ENCODE measurements at places on chromosomes 1 and 21.

DNA sequence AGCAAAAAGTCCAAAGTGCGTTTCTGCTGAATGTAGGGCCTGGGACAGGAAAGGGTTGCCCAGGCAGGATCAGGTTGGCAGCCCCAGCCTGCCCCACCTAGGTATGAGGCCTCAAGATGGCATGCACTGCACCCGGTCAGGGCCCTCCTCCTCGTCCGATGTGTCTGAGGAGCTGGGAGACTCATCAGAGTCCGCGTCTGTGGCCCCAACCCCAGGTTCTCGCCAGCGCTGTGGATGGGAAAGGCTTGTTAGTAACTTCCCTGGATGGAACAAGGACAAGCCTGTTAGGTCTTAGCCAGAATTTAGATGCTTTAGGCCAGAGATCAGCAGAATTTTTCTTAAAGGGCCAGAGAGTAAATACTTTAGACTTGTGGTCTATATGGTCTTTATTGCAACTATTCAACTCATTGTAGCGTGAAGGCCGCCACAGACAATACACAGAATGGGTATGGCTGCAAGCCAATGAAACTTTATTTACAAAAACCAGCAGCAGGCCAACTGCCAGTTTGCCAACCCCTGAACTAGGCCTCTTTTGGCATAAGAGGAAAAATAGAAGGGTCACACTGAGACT is 12.4 kb downstream of the PEA15 start:
- no peak for DNase-seq

DNA sequence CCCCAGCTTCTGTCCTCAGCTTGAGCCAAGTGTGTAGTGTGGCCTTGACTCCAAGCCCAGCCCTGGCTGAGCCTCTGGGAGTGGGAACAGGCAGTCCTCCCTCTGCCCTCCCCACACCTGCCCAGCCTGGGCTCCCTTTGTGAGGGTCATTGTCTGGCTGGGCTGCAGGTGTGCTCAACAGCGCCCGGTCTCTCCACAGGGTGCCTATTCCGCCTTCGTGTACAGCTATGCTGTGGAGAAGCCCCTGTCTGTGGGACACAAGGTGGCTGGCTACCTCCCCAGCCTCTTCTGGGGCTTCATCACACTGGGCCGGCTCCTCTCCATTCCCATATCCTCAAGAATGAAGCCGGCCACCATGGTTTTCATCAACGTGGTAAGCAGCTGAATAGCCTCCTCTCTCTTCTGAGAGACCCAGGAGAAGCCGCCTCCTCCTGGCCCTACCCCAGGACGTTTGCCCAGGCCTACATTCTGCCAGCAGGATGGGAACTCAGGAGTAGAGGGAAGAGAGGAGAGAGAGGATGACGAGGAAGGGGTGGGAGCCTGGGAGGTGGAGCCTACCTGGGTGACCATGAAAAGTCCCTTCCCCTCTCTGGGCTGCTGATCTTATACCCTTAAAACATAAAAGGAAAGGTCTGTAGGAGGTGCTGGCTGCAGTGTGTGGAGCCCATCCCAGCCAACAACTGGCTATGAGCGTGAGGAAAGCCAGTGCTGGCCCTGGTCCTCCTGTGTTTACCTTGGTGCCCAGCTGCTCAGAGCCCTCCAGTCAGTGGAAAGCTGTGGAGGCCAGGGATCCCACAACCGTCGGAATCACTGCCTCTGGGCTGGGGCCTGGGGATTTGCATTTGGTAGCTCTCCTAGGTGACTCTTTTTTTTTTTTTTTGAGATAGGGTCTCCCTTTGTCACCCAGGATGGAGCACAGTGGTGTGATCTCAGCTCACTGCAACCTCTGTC is 45.7 kb downstream of the ELK4 start:
- no peak for DNase-seq

GRCh38 chr1:81571946-81572345 is 228.8 kb upstream of the ADGRL2 start:
- DNase-seq: no peak

GRCh38 chr1:195328681-195329080 is 1279.6 kb downstream of the KCNT2 start:
- no peak for DNase-seq

DNA sequence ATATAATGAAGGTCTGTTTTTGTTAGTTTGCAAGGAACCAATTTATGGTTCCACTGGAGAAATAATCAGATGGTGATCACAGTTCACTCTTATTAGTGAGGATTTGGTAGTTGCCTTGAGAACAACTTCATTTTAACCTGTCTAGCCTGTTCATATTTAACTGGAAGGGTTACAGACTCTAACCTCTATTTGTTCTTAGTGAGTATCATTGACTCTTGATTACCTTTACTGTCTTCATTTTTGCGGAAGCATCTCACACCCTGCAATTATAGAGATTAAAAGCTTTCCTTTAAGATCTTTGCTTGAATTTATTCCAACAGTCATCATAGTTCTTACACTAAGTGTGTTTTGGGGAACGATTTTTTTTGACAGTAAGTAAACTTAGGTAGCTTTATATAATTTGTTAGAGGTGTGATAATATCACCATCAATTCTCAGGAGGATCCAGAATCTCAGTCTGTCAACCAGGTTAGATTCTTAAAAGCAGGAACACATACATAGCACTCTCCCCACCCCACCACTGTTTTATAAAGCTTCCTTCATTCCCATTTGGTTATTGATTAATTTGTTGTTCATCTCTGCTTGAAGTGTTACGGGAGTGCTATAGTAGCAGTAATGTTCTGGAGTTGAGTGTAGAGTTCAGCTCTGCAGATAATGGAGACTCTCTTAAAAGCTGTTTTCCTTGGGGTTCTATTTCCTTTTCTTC is 30.1 kb downstream of the B3GALT2 start:
- DNase-seq: no peak

DNA sequence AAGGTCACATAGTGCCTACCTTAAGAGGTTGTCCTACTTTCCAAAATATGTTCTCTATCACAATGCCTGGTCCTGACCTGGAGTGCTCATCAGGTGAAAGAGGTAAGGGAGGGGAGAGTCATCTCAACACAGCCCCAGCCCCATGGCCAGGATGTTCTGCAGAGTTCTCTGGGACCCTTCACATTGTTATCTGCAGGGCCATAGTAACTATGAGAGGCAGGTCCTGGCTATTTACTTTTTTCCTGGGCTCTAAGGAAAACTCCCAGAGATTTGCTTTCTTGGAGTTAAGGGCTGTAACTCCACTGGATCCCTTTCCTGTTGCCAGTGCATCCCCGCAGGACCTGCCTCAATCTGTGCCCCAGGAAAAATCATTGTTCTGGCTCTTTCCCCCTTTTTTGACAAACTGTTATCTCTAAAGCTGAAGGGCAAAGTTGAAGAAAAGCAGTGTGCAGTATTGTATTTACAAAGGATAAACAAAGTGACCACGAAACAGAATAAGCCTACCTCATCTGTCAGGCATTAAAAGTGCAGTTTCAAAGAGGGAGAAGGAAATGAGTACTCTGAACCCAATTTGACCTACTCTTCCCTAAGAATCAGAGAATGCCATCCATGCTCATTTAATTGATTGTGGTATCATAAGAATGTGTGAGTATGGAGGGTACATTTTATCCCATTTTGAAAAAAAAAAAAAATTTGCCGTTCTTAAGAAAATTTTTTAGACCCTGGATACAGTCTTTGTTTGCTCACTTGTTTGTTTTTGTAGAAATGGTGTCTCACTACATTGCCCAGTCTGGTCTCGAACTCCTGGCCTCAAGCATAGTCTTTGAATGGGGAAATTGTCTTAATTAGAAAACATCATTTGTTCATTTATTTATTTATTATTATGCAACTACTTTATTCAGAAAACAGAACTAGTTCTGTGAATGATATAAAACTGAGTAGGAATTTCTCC is 149.6 kb downstream of the RHOU start:
- DNase-seq: no peak

DNA sequence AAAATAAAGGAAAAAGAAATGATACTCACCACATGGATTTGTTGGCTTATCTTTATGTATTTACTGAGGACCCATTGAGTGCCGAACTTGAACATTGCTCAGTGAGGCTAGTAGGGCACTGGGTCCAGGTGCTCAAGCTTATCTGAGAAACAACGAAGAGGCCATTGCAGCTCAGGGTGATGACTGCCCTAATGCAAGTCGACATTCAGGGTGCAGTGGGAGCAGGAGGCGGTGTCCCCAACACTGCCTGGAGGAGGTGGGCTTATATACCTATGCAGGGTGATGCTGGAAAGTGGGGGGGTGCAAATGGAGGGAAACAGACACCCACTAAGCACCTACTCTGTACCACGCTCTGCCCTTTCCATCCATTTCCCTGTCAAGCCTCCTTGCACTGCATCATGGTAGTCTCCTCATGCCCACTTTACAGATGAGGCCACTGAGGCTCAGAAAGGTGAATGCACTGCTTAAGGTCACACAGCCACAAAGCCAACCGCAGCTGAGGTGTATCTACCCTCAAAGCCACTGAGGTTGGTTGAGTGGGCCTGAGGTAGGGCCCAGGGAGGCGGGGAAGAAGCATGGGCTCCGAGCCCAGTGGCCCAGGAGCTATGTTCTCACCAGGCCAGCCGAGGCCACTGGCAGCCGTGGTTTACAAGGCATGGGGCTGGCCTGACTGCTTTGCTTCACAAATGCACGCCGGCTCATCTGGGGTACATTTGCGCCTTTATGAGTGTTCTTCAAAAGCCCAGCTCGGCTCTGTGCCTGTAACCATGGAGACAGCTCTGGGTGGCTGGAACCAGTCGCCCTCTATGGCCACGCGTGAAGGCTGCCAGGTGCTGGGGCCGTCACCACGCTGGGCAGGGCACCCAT is 103.8 kb downstream of the EPHB2 start:
- DNase-seq: no peak

- DNase-seq: no peak
Observed at GRCh38 chr21:39094847-39095579, 88.2 kb downstream of the PSMG1 start.

DNA sequence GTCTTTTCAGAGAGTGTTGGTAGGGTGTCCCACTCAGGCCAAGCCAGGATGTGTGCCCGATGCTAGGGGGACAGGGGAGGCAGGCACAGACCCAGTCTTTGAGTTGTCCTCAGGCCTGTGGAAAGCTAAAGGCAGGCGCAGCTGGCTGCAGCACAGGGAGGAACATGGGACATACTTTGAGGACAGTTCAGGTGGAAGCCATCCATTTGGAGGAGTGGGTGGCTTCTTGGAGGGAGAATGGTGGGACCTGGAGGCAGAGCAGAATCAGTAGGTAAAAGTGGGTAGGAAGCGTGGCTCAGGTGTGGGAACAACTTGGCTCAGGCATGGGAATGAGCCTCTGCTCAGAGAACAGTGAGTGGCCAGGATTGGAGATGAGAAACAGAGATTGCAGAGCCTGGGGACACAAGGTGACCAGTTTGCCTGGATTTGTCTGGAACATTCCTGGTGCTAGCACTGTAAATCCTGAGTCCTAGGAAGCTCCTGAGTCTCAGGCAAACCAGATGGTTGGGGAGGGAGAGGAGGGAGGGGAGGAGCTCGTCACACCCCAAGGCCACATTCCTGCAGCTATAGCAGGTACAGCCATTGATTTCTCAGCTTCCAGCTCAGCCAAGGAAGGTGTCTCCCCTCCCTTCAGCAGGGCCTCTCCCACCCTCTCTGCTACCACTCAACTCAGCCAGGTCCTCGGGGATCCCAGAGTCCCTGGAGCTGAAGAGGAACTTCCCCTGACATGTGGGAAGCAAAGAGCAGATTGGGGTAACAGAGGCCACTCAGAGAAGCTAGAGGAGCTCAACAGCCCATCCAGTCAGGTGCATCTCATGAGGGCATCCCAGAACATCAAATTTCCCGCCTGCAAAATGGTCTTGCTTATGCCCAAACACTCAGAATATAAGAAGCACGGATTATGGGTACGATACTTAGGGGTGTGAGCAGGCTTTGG is 65.2 kb upstream of the TINAGL1 start:
- DNase-seq: no peak

- no peak for DNase-seq
Observed at GRCh38 chr1:8529901-8530300, 212.0 kb downstream of the SLC45A1 start.

GRCh38 chr1:151908228-151908691 is 1.1 kb downstream of the THEM4 start:
- no peak for DNase-seq

GRCh38 chr1:214557952-214558735 is 6.7 kb upstream of the PTPN14 start:
- DNase-seq: no peak

- no peak for DNase-seq
Observed at GRCh38 chr1:52435211-52435610, 30.8 kb downstream of the PRPF38A start.

- DNase-seq: no peak
Observed at GRCh38 chr1:27884006-27884954, 11.9 kb downstream of the THEMIS2 start.

DNA sequence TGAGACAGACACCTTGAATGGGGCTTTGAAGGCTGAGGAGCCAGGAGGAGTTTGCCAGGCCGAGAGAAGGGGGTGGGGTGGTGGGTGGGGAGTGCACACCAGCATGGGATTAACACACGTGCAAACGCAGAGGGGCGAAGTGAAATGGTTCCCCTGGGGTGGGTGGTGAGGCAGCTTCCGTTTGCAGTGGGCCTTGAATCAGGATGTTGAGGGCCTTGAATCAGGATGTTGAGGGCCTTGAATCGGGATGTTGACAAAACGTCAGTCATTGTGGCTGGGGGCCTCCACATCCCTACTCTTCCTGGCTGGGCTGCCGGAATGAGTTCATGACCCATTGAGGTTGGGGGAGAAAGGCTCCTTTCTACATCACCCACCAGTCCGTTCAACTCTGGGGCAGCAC is 16.6 kb downstream of the LDLRAP1 start:
- no peak for DNase-seq

GRCh38 chr1:119869995-119870394 is 26.3 kb downstream of the ADAM30 start:
- no peak for DNase-seq

DNA sequence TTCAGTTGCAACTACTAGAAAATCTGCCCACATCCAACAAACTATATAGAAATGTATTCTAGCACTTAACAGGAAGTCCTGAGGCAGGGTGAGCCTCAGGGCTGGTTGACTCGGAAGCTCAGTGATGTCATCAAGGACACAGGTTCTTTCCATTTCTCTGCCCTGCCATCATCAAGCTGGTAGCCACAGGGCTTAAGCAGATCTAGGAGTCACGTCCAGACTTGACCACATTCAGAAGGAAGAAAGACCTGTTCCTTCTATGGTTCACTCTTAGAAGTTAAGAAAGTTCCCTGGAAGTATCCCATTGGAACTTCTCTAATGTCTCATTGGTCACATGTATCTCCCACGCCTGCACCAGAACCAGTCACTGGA is 438.1 kb downstream of the PRDM2 start:
- DNase-seq: no peak

DNA sequence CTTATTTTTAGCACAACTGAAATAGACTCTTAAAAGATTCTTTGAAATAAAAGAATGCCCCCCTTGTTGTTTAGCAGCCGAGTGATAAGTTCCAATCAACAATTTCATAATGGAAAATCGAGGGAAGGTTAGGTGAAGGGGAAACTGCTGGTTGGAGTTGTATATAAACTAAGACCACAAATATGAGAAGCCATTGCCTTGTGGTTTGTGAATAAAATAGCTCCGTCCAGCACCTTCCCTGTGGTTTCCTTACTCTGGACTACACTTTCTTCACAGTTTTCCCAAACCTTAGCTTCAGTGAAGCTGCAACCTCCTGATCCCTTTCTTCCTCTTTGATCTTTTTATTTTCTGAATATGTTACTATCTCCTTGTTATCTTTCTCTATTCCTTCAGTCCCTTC is 6.7 kb upstream of the RAB3GAP2 start:
- no peak for DNase-seq

All from activated effector memory CD4-positive, alpha-beta T cell treated with Interleukin-2 at 50 U/mL for 16 hours (primary cell).